ENCODE measurements at places on chromosomes 6 and 20.

DNA sequence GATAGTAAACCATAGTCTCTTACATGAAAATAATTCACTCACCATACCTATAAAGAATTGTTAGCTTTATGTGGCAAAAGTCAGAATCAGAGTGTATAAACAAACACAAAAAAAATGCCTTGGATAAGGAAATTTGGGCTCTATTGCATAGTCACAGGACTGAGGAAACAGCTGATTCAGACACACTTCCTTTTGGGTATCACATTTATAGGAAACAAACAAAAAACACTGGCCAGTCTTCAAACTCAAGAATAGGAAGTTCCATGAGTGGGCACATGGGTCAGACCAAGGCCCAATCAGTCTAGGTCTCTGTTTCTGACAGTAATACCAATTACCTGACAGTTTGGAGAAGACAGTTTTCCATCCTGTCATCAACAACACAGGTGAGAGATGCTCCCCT lies 8.0 kb downstream of the SLC18B1 start:
- DNase-seq: no peak

DNA sequence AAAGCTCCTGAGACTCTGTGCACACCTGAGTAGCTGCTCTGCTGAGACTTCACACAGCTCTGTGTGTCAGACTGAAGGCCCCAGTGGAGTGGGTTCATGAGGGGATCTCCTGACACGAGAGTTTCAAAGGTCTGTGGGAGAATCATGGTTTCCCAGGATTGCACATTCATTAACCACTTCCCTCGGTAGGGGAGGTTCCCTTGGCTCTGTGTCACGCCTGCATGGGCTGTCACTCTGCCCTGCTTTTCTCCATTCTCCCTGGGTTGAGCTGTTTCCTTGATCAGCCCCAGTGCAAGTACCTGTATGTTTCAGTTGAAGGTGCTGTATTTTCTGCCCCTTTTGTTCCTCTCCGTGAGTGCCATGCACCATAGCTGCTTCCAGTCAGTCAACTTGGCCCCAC lies 236.9 kb downstream of the EPM2A start:
- no peak for DNase-seq

DNA sequence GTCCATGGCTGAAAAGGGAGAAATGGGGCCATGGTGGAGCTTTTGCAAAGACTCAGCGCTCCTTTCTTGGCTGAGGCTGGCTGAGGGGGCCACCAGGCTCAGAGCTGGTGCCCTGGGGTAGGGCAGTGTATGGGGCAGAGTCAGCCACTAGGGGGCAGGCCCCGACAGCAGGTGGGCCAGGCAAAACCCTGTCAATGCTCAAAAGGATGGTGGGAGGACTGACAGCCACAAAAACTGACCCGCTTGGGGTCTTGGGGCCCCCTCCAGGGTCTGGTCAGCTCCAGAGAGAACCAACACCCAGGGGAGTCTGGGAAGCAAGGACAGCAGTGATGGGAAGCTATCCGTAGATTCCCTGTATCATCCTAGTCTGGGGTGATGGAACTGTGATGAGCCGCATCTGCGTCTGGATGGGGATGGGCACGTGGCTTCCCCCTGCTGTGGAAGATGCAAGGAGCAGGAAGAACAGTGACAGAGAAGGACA lies 306.9 kb downstream of the DHX35 start:
- no peak for DNase-seq

DNA sequence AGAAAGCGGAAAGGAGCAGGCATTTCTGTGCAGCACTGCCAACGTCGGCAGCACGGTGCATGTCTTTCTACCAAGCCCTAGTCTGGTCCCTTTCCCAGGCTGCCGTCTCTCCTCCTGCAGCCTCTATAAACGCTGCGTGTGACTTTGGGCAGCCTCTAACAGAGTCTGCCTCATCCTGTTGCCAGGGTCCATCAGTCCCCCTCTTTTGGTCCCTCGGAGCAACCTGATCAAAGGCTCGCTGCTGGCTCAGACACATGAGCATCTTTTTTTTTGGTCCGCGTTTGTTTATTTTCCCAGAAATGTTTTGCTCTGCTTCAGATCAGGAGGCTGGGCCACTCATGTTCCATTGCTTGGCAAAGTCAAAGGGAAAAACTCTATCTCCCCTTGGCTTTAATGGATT lies 166.8 kb upstream of the CST7 start:
- DNase-seq: no peak

- DNase-seq: no peak
Observed at GRCh38 chr6:84447651-84448050, 220.2 kb upstream of the CEP162 start.
